ENCODE measurements at places on chromosomes 11 and 22. TPM values are rescaled to one million over a fixed set of nuclear protein-coding genes. Genes with fewer than 3 reads are reported as not detected.

- no peak for DNase-seq
Observed at GRCh38 chr11:8531312-8531711, 62.7 kb downstream of the STK33 start.

F2 gene
- 0.15 TPM for total RNA-seq

GRCh38 chr11:128804481-128804880 is 62.6 kb downstream of the KCNJ1 start:
- no peak for DNase-seq

- DNase-seq = no peak
Observed at GRCh38 chr11:134367781-134368180, 36.0 kb downstream of the GLB1L2 start.

OR8J1 gene
- not detected for total RNA-seq

DNA sequence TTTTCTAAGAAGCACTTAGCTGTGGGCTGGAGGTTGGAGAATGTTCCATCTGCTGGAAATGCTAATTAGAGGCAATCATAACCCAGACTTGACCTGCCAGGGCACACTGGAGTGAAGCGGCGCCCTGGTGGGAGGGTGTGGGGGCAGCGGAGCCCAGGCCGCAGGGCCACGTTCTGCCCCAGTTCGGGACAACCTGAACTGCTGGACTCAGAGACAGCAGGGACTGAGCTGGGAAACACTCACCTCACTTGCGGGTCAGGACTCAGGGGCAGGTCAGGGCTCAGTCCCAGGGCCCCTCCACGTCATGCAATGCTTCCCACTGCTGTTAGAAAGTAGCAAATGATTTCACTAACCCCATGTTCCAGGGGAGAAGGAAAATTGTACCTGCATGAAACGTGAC is 316.4 kb downstream of the NTM start:
- no peak for DNase-seq

GRCh38 chr22:38449776-38450175 is 5.2 kb downstream of the KCNJ4 start:
- DNase-seq = no peak

DNA sequence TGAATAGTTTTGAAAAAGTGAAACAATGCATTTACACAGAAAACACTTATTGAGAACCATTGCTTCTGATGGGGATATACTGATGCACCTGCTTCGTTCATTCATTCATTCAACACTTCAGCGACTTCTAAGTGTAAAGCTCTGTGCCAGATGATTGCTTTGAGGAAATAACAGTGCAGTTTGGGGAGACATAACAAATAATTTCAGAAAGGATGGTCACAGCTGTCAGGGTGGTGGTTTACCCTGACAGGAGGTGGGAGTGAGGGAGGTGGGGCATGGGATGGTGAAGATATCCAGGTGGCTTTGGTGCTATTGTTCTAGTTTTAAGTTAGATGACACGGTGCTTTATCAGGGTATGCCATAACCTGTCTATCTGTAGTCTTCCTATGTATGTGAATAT is 344.1 kb downstream of the LARGE1 start:
- no peak for DNase-seq

SCGB1A1 gene
- not detected for total RNA-seq

DNA sequence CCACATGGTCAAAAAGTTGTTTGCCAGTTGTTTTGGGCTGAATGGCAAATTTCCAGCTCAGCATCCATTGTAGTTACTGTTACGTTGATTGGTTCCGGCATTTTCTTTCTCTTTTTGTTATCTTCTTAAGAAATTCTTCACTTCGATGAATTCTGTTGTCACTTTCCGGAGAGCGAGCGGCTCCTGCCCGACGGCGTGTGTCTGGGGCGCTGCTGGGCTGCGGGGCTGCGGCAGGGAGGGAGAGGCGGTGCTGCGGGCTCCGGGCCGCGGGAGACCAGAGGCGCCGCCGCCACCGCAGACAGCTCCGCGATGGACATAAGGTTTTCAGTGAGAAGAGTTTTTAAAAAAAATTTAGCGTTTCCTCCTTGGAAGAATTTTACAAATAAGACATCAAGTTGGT is 117.4 kb downstream of the RRM1 start:
- DNase-seq = no peak

GRCh38 chr22:31822523-31822922 is 68.7 kb downstream of the DEPDC5 start:
- DNase-seq = no peak

RRM1 gene
- total RNA-seq = 236 TPM

- no peak for DNase-seq
Observed at GRCh38 chr22:26484360-26484706, 656 bp downstream of the SRRD start.

Data from activated CD4-positive, alpha-beta T cell treated with anti-CD3 and anti-CD28 coated beads, Interleukin-2, amount 10 ng/mL, durations not matched to agents 7 days and 5 days (primary cell).